ENCODE measurements at places on chromosomes 6 and 20.

GRCh38 chr20:39155971-39156370 lies 193.8 kb downstream of the DHX35 start:
- DNase-seq = no peak

DNA sequence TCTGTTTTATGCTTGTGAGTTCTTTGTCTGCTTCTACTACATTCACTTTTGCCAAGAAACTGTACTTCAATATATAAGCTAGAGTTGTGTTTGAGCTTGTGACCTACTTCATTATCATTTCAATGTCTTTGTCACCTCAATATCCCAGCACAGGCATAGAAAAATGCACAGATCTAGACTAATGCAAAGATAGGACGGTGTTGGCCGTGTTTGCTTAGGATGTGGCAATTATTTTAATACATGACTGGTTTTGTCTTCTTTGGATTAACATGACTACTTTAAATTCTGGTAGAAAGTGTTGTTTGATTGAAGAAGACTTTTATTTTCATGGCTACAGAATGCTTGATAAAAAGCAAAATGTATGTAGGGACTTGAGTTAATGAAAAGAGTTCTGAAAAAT lies 1075.0 kb upstream of the GJE1 start:
- no peak for DNase-seq

GRCh38 chr6:138526822-138527235 lies 27.5 kb upstream of the NHSL1 start:
- no peak for DNase-seq

DNA sequence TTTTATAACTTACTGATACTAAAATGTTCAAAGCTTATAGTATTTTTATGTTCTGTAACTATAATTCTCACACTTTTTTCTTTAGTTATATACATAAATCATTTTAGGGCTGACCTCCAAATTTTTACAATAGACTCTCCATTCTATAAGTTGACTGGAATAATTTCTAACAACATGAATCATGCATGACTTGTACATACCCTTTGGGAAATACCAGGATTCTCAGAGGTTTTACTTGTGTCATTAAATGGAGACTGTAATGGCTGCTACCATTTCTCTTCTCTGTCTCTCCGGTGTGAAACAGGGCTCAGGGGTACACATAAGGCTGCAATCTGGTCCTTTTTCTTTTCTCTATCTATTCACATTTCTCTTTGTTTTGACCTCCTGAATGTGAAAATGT lies 222.2 kb upstream of the FLRT3 start:
- no peak for DNase-seq

DNA sequence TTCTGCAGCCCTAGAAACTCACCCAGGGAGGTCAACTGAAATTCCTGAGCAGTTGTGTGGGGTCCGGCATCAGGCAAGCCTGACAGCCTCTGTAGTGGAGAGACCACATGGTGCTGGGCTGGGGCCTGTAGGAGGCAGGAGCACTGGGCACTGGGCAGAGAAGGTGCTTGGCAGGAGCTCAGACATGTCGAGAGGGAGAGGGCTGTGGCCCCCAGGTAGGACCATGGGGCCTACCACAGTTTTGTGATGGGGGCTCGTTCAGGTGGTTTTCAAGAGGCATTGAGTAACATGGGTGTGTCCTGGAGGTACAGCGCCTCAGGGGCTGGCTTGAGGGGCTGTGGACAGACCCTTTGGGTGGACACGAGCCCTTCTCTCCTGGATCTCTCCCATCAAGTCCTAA lies 15.9 kb downstream of the SLC22A23 start:
- DNase-seq = no peak

- DNase-seq = no peak
Observed at GRCh38 chr6:158042245-158042798, 60.7 kb downstream of the SYNJ2 start.

Data from cerebellar cortex (tissue), 1 donor.